ENCODE measurements at places on chromosomes 2 and 18.

DNA sequence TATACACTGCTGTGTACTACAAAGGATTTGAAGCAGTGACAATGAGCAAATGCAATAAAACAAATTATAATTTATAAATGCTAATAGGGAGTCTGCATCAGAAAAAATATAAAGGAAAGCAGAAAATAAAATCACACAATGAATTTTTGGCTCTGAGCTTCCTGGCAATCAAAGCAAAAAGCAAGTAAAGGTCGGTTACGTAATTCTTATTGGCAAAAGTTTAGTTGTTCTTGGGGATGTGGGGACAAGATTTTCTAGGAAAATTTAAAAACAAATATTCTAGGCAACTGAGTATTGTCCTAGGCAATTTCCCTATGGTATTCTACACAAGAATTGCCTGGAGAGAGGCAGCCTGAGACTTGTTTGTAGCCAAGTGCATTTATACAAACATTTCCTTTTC lies 1.8 kb downstream of the ORC2 start:
- DNase-seq = no peak

DNA sequence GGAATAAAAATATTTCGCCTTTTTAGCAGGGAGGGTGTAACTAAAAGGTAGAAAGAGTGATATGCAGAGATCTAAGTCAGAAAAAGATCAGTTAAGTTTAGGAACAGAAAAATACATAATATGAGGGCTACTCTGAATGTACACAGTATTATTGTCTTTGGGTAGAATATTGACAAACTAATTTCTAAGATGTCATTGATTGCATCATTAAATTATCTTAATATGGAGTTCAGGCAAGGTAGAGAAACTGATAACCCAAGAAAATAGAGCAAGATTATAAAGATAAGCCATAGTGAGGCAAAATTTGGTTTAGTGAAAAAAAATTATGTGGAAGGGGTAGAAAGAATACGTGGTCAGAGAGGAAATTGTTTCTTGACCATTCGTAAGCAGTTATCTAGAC lies 629.0 kb upstream of the NXPH2 start:
- DNase-seq = no peak

DNA sequence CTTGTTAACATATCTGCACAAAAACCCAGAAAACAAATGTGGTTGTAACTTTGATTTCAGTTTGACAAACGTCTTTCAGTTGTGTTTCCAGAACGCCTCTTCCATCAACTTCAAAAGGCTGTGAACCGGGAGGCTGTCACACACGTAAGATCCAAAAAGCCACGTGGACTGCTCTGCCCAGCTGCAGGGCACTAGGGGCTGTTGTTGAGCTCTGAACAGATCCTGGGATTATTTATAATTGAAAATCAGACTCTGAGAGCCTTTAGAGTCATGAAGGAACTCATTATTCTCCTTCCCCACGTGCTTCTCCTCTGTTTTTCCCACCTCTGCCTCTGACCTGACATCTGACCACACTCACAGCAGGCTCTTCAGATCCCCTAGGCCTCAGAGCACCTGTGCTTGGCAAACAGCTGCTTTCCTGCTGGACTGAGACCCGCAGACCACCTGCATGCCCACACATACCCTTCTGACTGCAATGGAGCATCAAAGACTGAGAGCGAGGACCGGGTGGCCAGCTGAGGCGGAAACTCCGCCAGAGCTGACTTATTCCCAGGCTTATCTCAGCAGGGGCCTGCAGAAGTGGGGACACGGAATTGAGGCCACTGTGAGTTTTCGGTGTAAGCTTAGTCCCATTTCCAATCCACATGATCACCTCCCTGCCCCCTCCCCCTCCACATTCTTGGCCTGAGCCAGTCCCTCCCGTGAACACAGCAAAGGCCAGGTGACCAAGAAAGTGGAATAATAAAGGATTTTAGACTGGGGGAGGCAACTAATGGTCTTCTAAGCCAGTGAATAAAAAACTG lies 114.8 kb downstream of the ATL2 start:
- DNase-seq = no peak

DNA sequence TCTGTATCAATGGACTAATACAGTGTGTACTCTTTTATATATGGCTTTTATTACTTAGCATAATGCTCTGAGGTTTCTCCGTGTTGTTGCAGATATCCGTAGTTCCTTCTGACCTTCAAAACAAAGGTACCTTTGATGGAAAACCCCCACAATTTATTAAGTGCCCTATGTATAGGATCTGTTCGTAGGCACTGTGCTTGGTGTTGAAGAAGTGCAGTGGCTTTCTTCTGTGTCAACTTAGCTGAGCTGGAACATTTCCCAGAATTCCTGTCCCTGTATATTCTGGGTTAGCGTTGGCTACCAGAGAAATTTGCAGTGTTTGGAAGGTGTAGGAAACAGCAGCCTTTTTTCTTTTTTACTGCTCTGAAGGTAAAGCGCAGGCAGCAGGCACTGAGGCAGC lies 56.3 kb upstream of the MSH2 start:
- DNase-seq = no peak

DNA sequence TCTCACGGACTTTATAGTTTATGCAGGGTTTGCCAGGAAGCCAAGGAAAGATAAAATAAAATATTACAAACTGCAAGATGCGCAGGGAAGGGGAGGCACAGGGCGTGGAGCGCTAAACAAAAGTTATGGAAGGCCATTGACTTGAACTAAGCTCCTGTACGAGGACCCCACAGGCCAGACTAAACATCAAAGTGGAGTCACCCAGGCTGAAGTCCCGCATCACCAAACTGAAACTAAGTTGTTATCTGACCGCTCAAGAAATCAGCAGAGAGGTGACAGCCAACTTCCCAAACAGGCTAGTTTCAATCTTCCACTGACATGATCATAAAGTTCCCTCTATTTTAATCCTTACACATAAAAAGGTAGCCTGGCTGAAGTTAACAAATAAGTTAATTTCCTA lies 90.5 kb upstream of the YWHAQ start:
- DNase-seq = no peak

DNA sequence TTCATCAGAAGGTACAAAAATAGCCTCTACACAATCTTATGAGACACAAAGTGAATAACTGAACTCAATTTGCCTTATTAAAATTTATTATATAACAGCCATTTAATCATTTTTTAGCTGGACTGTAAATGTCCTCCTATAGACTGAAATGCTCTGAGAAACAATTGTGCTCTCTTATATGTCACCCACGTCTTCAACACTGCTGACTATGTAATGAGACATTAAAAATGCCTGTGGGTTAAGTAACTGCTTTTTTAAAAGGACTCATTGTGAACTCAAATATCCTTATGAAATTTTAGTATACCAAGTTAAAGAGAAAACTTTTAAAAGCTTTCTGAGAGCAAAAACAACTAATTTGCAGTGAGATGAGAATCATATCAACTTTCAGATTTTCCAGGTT lies 10.4 kb upstream of the GALNT1 start:
- no peak for DNase-seq

GRCh38 chr2:37612382-37612781 lies 59.1 kb downstream of the CDC42EP3 start:
- DNase-seq = no peak

DNA sequence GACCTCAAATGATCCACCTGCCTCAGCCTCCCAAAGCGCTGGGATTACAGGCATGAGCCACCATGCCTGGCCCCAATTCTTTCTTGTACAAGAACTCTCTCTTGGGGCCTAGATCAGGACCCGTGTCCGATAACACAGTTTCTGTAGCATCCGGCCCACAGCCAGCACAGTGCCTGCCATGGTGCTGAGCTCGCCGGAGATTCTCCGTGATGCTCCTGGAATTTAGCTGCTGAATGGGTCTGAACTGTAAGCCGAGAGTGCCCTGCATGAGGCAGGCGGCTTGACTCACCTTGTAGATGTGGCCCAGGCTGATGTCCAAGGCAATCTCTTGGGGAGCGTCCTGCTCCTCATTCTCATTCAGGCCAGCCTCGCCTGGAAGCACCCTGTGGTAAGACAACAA lies 53.3 kb upstream of the SEMA4C start:
- DNase-seq = no peak

GRCh38 chr2:70203086-70203485 lies 12.3 kb upstream of the C2orf42 start:
- DNase-seq = no peak

DNA sequence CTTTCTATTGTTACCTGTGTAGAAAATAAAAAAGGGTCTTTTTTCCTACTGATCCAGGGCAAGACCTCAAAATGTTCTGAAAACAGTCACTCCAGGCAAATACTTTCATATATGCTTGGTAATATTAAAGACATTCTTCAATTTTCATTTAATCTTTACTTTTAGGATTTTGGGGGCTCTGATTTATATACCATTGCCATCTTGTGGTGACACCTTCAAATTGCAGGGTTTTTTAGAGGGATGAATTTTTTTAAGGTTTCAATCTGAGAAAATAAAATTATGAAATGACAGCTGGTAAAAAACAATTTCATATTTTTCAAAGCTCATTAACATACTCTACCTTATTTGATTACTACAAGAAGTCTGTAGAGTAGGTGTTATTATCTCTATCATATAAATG lies 26.8 kb downstream of the MAPK4 start:
- DNase-seq = no peak

DNA sequence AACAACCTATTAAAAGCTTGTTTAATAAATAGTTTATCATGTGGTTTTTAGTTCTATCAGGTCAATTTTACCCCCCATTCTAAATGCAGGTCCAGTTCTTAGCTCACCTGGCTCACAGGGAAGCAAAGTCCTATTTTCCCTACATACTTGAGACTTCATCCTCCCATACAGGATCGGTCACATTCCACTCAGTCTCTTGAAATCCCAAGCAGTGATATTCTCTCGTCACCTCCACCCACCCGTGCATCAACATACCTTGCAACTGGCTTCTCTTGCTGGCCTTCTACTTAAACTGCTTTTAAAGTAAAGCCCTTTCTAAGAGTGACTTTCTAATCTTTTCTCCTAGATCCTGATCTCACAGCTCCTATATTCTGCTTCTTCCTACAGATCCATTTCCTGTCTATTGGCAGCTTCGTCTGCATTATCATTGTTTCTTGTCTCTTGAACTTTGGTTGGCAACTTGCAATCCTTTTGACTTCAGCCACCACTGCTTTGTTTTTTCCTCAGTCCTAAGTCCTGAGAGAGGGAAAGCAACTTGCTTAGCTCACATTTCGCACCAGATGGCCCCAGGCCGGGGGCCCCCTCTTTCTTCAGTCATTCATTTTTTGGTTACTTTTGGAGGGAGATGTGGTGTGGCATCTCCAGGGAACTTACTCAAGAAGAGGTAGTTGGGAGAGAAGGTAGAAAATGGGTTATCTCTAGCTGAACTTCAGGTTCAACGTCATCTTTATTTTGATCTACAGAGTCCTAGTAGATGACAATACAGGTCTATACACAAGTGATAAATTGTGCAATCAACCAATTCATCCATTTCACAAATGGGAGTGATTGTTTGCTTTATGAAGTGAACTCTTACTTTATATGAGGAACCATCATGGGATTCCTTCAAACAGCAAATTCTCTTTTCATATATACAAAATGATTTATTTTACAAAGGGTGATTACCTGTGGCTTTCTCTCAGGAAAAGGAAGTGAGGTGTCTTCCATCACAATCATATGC lies 23.9 kb upstream of the NCOA1 start:
- no peak for DNase-seq

- DNase-seq = no peak
Measured at GRCh38 chr2:132252191-132252893, 90.6 kb upstream of the ANKRD30BL start.

- DNase-seq = no peak
Measured at GRCh38 chr2:45312275-45312674, 298.8 kb downstream of the SRBD1 start.

GRCh38 chr2:150900913-150901312 lies 360.8 kb downstream of the RBM43 start:
- DNase-seq = no peak

DNA sequence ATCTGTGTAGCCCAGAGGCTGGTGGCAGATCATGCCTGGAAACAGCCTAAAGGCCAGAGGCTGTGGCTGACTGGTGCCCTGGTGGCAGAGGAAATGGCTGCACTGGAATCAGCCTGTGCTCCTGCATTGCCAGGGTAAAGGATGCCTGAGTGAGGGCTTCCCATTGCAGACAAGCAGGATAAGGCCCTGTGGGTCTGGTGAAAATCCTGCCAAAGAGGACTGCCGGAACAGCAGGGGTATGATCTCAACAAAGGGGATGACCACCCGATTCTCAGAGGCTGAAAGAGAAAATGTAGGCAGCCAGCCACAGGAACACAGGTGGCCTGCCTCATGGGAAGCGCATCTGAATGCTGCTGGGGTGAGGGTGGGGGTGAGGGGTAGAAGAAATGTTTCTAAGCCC lies 48.2 kb downstream of the FBXO48 start:
- DNase-seq = no peak
